ENCODE measurements at places on chromosomes 6 and 20. TPM values are rescaled to one million over a fixed set of nuclear protein-coding genes. Genes with fewer than 3 reads are reported as not detected.

Gene NFATC2
- 0.26 TPM for total RNA-seq

Gene RSPO4
- not detected for total RNA-seq

Gene FAM83B
- not detected for total RNA-seq

Gene CRNKL1
- 26.6 TPM for total RNA-seq

Gene INSM1
- not detected for total RNA-seq

Gene BPIFB1
- total RNA-seq = not detected

Gene CLIC5
- not detected for total RNA-seq

Gene GGTLC1
- not detected for total RNA-seq

Gene TRIM31
- total RNA-seq = not detected

Gene TDRD6
- 0.12 TPM for total RNA-seq

Gene SLC22A1
- 0.75 TPM for total RNA-seq

Gene ELOVL5
- total RNA-seq = 93.9 TPM

Gene SLC35F1
- not detected for total RNA-seq

Gene BANF2
- not detected for total RNA-seq

Gene SMPD2
- 14.3 TPM for total RNA-seq

Gene CFAP61
- total RNA-seq = 0.13 TPM

Gene KCNB1
- under 0.01 TPM for total RNA-seq

Gene HACE1
- 16.0 TPM for total RNA-seq

Gene TMEM200A
- 102 TPM for total RNA-seq

Gene RSPH9
- total RNA-seq = 0.40 TPM

Gene BYSL
- total RNA-seq = 10.6 TPM

Gene PRSS16
- total RNA-seq = not detected

Gene SAMD10
- total RNA-seq = 1.4 TPM

Gene PHACTR3
- total RNA-seq = not detected

Gene DNAJC5
- total RNA-seq = 61.3 TPM

Gene SLC17A4
- not detected for total RNA-seq

Gene C6orf15
- total RNA-seq = not detected

Gene THBD
- total RNA-seq = 293 TPM

Measured in aortic smooth muscle cell (primary cell).